ENCODE measurements at places on chromosomes 1 and 21.

- DNase-seq: no peak
These were observed 284.6 kb upstream of the DPYD start for GRCh38 chr1:98205291-98206017.

- no peak for DNase-seq
These were observed 32.7 kb downstream of the RHBG start for GRCh38 chr1:156401681-156402081.

GRCh38 chr1:109161858-109162606 is 48.1 kb downstream of the ELAPOR1 start:
- peak; percentile 14 for DNase-seq

GRCh38 chr1:89781494-89782126 is 39.2 kb upstream of the LRRC8D start:
- DNase-seq: no peak

GRCh38 chr1:35539073-35539823 is 18.0 kb downstream of the KIAA0319L start:
- DNase-seq: peak; percentile 39

GRCh38 chr1:173410794-173411236 is 66.3 kb upstream of the PRDX6 start:
- DNase-seq: no peak

- no peak for DNase-seq
These were observed 184.3 kb upstream of the LMO4 start for GRCh38 chr1:87144316-87144895.

GRCh38 chr1:2050461-2050792 is 216 bp downstream of the PRKCZ start:
- no peak for DNase-seq

GRCh38 chr1:241396747-241397681 is 40.0 kb upstream of the RGS7 start:
- DNase-seq: no peak

- DNase-seq: no peak
These were observed 199.9 kb upstream of the CTTNBP2NL start for GRCh38 chr1:112196008-112196588.

GRCh38 chr1:62131093-62131725 is 63.4 kb upstream of the L1TD1 start:
- peak; percentile 10 for DNase-seq

DNA sequence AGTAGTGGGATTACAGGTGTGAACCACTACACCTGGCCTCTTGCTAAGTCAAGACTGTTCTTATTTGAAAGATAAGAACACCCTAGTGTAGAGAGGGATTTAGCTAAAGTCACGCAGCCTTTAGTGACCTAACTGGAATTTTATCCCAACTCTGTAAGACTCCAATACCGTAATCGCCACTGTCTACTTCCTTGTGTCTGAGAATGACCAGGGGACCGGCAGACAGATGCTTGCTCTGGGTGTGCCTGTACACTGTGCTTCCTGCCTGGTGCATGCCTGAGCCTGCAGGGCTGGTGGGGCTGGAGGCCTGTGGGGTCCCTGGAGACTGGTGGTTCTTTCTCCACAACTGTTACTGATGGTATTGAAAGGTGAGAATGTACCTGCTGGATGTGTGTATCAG is 15.3 kb downstream of the MFSD2A start:
- no peak for DNase-seq

DNA sequence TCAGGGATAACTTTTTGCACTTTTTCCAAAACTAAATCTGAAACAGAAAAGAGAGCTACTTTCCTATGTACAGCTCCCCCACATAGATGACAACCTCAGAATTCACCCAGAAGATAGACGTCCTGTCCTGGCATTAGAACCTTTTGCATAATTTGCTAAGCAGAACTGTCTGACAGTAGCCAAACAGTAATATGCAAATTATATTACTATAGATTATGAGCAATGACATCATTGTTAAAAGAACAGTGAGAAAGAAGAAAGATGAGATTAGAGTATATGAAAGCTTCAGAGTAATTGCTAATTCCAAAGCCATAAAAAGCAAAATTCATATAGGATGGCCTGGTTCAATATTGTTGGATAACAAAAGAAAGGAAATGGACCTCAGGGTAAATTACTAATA is 43.7 kb downstream of the SLC44A5 start:
- DNase-seq: no peak

DNA sequence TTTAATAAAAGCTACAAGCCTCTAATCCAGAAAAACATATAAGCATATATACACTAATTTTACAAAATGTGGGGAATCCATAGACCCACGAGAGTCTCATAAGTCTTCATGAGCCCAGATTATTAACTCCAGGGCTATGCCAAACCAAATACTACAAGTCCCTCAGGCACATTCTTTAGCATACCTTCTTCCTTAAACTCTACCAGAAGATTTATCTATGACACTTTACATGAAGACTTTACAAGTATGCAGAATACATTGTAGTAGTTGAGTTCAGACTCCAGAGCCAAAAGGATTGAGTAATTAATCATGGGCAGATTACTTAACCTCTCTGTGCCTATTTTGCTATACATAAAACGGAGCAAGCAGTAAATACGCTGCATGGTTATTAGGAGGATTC is 793.7 kb upstream of the ADGRL2 start:
- no peak for DNase-seq

DNA sequence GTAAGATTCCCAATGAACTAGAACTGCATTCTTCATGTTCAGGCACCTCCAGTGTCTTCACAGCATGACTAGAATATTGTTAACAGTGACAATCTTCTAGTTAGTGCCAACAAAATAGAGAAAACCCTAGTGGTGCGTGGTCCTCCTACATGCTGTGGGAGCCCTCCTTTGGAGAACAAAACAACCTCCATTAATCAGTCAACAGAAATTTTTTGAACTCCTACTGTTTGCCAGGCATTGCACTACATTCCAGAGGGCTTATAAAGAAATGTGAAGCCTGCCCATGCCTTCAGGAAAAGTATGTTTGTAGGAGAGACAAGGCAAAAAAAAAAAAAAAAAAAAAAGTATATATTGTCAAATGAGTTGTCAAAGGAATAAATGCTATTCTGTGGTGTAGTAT is 252.7 kb downstream of the LRRC40 start:
- DNase-seq: no peak

DNA sequence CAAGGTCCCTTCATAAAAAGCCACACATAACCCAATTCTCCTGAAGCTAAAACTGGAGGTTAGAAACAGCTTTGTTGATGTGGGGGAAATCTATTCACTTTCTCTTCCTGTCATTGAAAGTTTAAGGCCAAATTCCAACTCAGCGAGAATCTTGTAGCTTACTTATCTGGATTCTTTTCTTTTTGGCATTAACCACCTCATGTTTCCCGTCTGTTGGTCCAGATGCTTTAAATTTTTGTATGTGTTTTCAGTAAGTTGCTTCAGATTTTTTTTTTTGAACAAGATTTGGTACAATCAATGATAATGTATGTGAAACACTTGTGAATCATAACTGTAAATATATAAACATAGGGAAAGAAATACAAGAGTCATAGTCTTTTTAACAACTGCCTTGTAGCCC is 33.7 kb upstream of the NEK7 start:
- DNase-seq: no peak

DNA sequence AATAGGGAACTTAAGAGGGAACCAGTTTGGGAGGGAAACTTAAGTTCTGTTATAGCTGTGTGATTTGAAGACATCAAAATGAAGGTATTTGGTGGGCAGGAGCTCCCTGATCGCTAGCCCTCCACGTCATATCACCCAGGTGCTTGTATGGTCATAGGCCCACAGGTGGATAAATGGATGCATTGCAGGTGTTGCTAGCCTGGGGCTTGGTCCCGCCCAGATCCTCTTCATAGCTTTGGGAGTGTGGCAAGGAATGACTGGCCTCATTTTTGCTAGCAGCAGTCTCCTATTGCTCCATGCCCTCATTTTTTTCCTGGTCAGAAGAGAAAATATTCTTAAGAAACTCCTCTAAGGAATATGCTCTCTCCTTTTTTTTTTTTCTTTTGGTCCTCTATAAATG is 11.3 kb downstream of the GNPAT start:
- no peak for DNase-seq
